ENCODE measurements at places on chromosomes 1 and 21. TPM values are rescaled to one million over a fixed set of nuclear protein-coding genes. Genes with fewer than 3 reads are reported as not detected.

DNA sequence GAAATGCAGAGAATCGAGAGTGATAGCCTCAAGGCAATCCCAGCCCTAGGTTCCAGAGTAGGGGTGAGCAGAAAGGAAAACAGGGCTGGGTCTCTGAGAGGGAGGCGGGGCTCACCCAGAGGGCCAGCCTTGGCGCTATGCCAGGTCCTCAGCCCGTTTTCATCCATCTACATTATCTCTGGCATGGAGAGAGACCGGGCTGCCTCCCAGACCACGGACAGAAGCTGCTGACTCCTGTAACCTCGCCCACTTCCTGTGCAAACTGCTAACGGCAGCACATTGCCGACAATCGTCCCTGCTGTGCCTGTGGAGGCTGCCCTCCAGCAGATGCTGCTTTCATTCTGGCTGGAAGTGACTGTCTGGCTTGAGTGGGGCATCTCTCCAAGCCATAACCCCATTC lies 569.1 kb downstream of the NPHP4 start:
- no peak for DNase-seq

DNA sequence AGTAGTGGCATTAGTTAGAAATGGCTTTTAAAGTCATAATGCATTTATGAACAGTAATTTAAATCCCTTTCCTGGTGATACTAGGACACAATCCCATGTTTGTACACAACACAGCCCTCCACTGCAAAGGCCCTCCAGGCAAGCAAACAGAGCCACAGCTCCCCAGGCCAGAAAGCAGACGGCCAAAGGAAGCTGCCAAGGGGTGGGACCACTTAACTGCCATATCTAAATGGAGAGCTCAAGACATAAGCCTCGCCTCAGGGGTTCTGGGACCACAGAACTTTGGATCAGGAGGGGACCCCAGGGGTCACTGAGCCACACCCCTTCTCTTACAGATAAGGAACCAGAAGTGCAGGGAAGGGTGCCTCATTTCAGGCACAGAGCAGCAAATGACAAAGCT lies 189.7 kb downstream of the KCNH1 start:
- DNase-seq, result no peak

GRCh38 chr1:57464756-57465155 lies 40.9 kb upstream of the DAB1 start:
- no peak for DNase-seq

DNA sequence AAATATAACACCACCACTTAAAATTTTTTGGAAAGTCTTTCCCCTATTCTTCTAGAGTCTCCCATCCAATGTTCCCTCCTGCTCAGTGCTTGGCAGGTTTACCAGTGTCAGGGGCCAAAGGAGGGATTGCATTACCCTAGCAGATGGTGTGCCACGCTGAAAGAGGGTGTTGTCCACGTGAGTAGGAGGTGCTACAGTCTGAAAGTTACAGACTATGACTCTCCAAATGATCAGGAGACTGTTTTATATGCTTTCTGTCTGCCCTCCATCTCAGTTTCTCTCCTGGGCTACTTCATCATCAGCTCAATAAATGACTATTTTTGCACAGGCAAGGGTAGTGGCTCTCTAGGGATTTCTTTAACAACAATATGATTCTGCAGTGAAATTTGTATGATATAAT lies 31.3 kb upstream of the ANGPTL7 start:
- DNase-seq, result no peak

- no peak for DNase-seq
Observed at GRCh38 chr1:89863165-89863830, 42.5 kb downstream of the LRRC8D start.

GRCh38 chr21:28522014-28522799 lies 470.5 kb downstream of the LTN1 start:
- no peak for DNase-seq

GRCh38 chr21:22725436-22725835 lies 1727.2 kb downstream of the NCAM2 start:
- DNase-seq, result no peak

GRCh38 chr1:16315437-16315836 lies 36.8 kb downstream of the FBXO42 start:
- no peak for DNase-seq

GRCh38 chr1:229086686-229087085 lies 184.2 kb upstream of the RAB4A start:
- DNase-seq, result no peak

- DNase-seq, result peak; percentile 79
Observed at GRCh38 chr1:39105841-39106765, 80.0 kb downstream of the NDUFS5 start.

DNA sequence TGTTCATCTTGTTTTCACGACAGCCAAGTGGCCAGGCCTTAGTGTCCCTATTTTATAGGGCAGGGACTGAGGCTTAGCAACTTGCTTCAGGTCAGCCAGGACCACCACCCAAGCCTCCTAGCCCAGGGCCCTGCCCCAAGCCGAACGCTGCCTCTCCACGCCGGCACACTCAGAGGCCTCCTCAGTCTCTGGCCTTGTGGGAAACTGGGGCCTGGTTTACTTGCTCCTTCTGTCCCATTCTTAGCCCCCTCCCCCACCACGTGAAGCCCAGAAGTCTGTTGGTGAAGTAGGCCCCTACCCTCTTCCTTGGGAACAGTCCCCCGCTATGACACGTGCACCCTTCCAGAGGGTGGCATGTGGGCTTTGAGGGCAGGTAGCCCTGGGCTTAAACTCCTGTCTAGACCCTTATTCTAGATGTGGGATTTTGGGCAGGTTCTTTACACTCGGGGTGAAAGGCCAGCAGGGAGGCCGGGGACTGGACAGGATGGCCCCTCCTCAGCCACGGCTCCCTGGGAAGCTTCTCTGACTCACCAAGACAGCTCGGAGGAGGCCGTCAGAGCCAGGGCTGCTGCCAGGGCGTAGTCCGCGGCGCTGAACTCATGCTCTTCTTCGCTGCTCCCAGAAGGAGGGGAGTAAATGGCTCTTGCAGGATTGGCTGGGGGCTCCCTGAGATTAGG lies 4.3 kb downstream of the MYOM3 start:
- DNase-seq, result no peak

DNA sequence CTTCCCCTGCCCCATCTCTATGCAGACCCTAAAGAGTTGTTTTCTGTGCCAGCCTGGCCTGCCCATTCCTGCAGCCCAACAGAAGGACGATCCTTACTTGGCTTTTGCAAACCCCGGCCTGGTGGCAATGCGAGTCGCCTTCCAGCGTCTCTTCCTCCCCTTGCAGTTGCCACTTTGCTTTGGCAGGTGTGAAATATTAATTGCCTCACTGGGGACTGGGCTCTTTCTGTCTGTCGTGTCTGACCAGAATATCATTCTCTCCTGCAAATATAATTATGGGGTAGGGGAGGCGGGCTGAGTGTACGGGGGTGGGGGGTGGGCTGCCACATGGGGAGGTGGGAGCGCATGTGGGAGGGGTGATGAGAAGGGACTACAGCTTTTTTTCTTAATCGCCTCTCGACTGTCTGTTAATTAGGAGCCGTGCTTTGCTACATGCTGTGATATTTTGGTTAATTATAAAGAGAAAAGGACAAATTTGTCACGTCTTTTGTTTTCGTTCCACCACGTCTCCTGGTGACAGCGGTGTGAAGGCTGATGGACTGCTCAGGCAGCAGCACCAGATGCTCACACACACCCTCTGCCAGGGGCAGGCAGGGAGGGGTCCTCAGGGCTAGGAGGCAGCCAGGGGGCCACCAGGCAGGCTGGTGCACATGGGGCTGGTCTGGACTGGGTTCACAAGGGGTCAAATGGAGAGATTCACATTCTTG lies 80.1 kb upstream of the CD34 start:
- DNase-seq, result no peak

DNA sequence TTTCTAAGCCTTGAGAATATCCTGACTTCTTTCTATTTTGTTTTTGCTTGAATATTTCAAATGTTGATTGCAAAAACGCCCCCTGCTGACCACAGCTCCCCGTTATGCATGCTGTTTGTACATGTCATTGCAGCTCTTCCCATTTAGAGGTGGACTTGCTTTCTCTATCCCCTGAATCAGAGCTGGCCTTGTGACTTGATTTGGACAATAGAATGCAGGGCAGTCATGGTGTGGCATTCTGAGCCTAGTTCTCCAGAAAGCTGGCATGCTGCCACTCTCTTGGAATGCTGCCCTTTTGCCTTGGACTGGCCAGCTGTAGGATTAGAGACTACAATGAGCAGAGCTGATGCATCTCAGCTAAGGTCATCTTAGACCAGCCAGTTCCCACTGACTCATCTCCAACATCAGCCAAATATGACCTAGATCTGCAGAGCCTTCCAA lies 1561.5 kb downstream of the MRPL39 start:
- peak; percentile 77 for DNase-seq

DNA sequence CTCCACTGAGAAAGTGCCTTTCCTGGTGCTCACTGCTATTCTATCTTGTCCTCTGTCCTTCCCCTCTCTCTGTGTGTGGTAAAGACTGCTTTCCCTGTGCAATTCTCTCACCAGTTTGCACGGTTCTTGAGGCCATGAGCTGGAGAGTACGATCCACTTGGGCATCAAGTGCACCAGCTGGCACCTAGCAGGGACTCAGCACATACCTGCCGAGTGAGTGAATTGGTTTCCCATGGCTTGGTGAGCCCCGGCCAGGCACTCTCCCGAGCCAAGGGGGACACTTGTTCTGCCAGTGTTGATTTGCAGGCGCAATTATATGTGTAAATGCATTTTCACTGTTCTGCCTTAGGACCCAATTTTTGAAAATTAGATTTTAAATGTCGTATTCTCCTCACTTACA lies 313.5 kb downstream of the DISC1 start:
- no peak for DNase-seq

GRCh38 chr1:40662864-40663263 lies 2.6 kb downstream of the RIMS3 start:
- DNase-seq, result no peak

DNA sequence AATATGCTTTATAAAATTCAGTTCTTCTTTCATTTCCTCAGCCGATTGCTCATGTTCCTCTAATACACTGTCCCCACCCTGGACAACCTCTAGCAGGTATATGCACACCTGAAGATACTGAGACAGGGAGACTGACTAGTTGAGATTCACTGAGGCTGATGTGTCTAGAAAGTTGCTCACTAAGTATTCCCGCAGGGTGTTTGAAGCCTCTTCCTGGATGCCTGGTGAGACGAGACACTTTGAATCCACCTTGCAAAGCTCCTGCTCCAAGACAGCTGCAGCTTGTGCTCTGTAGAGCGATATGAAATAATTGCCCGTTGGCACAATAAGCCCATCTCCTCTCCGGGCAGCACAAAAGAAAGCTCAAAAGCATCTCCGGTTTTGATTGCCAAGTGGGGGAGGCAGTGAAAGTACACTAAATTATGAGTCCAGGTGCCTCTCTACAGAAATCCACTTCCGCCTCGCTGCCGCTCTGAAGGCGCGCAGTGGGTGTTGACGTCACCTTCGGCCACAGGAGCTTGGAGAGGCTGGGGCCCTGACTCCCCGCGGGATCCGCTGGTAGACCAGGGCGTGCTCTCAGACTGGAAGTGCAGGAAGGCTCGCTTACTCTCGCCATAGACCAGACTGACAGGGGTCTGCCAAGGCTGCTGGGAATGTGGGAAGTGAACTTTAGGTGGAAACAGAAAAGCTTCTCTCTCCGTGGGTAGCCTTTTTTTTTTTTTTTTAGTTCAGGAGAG lies 46.3 kb downstream of the GPA33 start:
- DNase-seq, result peak; percentile 88

DNA sequence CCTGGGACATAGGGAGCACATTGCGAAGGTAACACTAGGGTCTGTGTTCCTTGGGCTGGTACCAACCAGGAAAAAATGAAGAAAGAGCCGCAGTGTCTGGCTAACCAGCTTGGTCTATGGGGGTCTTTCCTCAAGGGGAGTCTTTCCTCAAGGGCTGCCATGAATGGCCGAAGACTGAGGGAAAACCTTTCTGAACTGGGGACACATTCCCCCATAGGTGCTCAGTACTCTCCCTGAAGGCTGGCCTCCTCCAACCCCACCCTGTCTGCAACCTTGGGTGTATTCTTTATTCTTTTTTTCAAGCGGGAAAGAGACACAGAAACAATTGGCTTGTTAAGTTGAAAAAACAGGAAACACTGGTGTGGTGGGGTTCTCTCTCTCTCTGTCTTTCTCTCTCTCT lies 200.5 kb downstream of the BACH1 start:
- no peak for DNase-seq

DNA sequence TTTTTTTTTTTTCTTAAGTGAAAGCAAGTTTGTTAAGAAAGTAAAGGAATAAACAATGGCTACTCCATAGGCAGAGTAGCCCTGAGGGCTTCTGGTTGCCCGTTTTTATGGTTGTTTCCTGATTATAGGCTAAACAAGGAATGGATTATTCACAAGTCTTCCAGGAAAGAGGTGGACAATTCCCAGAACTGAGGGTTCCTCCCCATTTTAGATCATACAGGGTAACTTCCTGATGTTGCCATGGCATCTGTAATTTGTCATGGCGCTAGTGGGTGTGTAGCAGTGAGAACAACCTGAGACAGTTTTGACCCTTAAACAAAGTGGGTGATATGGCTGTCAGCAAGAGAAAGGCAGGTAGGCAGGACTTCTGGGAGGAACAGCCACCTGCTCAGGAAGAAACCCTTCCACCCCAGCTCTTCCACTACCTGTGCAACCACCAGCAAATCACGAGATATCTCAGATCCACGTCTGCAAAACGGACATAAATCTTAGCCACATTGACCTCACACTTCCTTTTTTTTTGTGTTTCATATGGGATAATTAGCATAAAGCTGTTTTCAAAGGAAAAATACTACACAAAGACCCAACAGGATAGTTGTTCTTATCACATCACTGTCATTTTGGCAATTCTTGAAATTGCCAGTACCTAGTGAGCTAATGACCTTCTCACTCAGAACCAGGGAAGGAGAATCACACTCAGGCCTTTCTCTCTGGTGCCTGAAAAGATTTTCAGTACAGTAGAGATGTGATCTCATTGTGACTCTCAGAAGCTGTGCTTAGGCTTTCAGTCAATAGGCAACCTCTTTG lies 34.8 kb upstream of the DUSP10 start:
- DNase-seq, result no peak

DNA sequence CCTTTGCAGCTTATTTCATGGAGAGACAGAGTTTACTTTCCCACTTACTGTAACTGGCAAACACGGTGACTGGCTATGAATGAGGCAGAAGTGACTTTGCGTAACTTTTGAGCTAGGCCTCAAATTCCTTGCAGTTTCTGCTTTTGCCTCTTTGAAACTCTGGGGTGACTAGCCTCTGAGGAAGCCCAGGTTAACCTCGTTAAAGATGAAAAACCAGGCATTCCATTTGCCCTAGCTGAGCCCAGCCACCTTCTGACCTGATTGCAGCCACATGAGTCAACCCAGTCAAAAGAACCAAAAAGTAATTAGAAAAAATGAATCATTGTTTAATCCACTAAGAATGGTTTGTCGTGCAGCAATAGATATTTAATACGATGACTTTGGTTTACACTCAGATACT lies 20.4 kb downstream of the PRMT6 start:
- DNase-seq, result no peak

RCAN1 gene
- total RNA-seq, result 158 TPM

ANKRD35 gene
- total RNA-seq, result 0.73 TPM

NECAP2 gene
- 14.5 TPM for total RNA-seq

CAMTA1 gene
- 114 TPM for total RNA-seq

EPHB2 gene
- total RNA-seq, result 0.81 TPM

F5 gene
- 0.97 TPM for total RNA-seq

CYYR1 gene
- 13.8 TPM for total RNA-seq

F13B gene
- not detected for total RNA-seq

DOP1B gene
- 7.6 TPM for total RNA-seq

UTS2 gene
- total RNA-seq, result not detected

ERG gene
- 15.5 TPM for total RNA-seq

USP25 gene
- total RNA-seq, result 45.7 TPM

Data from cardiac septum (tissue), 1 donor.